Gastrocnemius medialis (tissue), 4 donors: ENCODE measurements at places on chromosomes 12 and 14.

- DNase-seq, result no peak
Observed at GRCh38 chr14:55877942-55878341, 240.3 kb upstream of the PELI2 start.

- DNase-seq, result no peak
Observed at GRCh38 chr14:79702197-79702596, 509.1 kb downstream of the DIO2 start.

DNA sequence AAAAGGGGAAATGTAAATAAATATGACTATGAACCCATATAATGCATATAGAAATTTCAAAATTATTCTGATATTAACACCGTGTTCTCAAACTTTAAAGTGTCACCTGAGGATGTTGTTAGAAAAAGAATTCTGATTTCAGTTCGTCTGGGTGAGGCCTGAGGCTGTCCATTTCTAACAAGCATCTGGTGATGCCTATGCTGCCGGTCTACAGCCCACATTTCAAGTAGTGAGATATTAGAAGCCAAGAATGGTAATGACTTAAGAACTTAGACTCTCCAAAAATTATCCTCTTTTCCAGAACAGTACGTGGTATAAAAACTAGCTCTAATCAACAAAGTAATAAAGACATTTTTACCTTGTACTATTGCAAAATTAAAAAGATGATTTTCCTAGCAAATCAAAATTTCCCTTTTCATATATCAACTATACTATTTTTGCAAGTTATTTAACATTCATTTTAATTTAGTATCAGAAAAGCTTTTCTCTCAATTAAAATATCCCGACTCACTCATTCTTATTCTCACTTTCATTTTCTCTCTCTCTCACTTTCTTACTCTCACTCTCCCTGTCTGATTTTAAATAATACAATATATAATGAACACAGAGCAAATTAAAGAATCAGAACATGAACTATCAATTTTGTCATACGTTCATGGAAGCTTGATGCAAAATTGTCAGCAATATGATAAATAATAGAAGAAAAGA, 35.0 kb downstream of the PIK3C2G start:
- no peak for DNase-seq

- DNase-seq, result no peak
Observed at GRCh38 chr12:113439606-113440030, 17.4 kb downstream of the SDSL start.
